ENCODE measurements at places on chromosomes 6 and 20.

- DNase-seq: no peak
Observed at GRCh38 chr6:13116155-13116554, 212.2 kb downstream of the TBC1D7 start.

DNA sequence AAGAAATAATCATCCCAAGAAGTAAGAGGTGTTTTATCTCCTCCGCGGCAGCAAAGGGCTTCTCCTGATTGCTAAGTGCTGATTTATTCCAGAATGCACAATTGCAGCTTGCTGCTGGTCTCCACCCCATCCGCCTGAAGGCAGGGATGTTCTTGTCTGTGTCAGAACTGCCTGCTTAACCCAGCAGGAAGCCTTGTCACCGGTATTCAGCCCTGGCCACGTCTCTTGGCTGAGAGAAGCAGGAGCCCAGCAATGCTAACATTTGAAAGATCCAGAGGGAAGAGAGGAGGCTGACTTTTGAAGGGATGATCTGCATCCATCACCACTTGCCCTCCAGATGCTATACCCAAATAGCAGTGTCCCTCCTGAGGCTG, 4.2 kb downstream of the SCML4 start:
- DNase-seq: no peak

DNA sequence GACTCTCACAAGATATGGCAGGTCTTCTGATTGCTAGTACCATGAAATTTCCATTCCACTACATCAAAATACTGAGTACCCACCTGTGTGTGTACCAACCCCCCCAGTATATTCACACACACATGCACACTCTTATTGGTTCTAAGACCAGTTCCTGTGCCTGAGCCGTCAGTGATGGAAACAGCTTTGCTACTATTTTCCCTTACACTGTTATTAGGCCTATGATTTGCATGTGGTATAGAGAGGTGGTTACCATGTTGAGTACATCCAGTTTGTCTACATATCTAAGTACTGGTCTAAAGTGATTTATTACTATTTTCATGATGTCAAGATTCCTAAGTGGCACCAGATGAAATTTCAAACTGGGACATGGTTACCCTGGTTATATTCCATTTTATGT, 459.9 kb downstream of the BCKDHB start:
- DNase-seq: no peak

- DNase-seq: no peak
Observed at GRCh38 chr6:112254921-112255320, 554 bp upstream of the LAMA4 start.

DNA sequence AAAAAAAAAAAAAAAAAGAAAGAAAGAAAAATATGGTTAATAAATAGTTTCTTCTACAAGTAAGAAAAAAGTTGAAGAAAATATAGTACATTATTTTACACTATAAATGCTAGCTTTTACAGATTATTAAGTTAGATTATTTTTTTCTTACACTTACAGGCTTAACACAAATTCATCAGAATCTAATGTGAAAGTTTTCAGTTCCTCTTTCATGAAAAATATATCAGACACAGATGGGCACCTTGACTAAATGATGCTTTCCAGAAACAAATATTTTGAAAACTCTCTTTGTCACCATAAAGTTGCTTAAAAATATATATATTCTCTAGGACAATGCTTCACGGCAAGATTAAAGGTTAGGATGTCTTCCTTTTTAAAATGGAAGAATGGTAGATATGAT, 321.8 kb upstream of the HSF2 start:
- no peak for DNase-seq

- peak; percentile 90 for DNase-seq
Observed at GRCh38 chr20:57212534-57213276, 53.7 kb downstream of the BMP7 start.

GRCh38 chr6:23027281-23027680, 457.9 kb downstream of the HDGFL1 start:
- DNase-seq: no peak

DNA sequence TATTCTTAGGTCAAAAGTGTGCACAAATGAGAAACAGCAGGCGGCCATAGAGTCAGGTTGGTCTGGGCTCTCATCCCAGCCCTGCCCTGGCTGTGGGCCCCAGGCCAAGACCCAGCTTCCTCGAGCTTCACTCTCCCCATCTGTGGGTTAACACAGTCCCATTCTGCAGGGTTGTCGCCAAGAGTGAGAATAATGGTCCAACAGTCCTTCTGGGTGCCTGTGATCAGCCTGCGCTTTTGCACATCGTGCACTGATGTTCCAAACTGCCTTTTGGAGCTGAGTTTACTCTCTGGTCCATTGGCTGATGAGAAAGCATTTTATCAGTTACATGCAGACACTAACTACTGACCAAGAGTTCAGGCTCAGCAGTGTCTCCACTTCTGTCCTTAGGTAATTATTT, 82.6 kb downstream of the INSM1 start:
- DNase-seq: no peak

DNA sequence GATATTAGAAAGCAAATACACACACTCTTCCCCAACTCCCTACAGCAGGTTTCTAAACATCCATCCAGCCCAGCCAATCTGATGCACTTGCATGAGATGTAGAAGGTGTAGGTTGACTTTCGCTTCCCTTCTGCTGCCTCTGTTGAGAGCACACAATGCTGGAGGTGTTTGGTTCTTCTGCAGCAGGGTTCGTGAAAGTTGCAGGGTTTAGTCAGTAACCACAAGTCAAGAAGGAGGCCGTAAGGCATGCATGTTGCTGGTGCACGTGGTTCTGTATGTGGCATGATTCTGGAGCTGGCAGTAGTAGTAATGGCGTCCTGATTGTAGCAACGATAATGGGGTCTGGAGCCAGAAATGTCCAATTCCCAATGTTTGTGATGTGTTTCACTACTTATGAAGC, 53.0 kb downstream of the DEK start:
- no peak for DNase-seq

DNA sequence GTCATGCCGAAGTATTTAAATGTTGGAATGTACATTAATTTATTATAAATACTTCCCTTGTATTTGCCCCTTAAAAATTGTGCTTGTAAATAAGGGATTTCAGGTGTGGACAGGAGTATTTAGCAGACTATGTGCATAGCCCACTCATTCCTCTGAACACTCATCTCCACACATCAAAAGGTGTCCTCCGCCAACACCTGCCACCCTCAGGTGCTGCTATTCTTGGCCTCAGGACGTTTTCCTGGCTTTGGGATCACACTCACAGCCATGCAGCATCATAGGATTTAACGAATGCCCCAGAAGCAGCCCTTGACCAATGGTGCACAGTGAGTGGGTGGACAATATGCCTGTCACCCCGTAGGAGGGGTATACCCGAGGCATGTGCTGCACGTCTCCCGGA, 230.9 kb downstream of the ZNF217 start:
- DNase-seq: no peak

DNA sequence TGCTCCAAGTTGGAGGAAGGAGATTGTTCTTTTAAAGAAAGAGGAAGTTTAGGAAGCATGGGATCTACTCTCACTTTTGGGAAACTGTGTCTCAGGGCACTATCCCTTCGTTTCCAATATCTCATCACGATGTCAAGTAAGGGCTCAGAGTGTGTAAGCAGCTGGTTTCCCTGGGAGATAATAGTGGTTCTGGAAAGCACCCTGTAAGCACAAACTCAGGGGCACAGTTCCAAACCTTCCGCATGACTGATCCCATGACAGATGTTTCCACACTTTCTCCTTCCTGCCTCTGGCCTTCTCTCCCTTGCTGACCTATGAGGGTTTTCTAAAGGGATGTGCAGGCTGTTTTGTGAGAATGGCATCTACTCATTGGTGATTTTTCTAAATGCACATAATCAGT, 33.9 kb downstream of the ADTRP start:
- no peak for DNase-seq

- DNase-seq: peak; percentile 71
Observed at GRCh38 chr6:30730601-30731435, 10.7 kb downstream of the TUBB start.

DNA sequence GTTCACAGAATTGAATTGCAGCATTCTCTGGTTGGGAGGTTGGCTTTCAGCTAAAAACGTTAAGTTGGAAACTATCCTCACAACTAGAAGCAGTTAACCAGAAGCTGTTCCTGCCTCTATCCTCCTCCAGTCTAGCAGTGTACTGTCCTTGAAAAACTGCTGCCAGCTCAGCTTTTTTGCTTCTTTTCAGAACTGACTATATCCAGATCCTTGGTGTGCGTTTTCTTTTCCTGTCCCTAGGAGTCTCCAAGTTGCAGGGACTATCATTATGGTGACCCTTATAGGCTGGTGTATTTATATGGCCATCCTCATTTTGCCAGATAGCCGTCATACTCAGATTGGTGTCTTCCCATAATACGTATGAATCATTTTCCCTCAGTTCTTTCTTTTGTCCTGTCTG, 5.5 kb downstream of the ITCH start:
- no peak for DNase-seq

- DNase-seq: no peak
Observed at GRCh38 chr20:62043131-62043914, 22.4 kb downstream of the TAF4 start.

GRCh38 chr6:3369985-3370360, 86.9 kb downstream of the SLC22A23 start:
- DNase-seq: no peak

DNA sequence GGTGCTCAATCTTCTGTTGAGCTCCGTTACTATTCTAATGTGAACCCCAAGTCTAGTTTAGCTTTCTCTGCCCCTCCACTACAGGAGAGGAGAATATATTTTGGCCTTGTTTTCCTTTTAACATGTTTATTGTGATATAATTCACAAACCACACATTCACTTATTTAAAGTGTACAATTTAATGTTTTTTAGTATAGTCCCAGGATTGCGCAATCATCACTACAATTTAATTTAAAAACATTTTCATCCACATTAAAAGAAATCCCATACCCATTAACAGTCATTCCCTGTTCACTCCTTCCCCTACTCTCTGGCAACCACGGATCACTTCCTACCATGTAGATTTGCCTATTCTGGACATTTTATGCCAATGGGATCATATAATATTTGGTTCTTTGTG, 64.5 kb upstream of the BMP6 start:
- no peak for DNase-seq

- no peak for DNase-seq
Observed at GRCh38 chr20:9615766-9616454, 101.5 kb downstream of the LAMP5 start.

GRCh38 chr6:73362358-73362757, at the start of gene KHDC3L:
Gene KHDC3L, plus strand, starts transcription at chr6:73362658. Its CDS starts 72 bp downstream, at chr6:73362730.
- no peak for DNase-seq

DNA sequence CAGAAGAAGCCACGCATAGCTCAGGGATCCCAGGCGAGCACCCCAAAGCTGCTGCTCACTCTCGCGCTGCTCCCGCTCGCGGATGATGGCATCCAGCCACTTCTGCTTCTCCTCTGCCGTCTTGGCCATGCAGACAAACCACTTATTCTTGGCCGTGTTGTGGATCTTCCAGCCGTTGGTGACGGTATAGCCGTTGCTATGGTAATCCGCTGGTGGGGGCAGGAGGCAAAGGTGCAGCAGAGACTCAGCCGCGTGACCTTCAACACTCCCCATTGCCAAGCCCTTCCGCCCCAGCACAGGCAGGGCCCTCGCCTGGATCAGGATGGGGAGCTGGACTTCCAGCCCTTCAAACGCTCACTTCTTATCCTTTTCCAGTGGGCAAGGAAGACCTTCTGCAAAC, 136.9 kb downstream of the PREX1 start:
- peak; percentile 70 for DNase-seq

- DNase-seq: no peak
Observed at GRCh38 chr6:74320715-74321114, 624.7 kb downstream of the CD109 start.

DNA sequence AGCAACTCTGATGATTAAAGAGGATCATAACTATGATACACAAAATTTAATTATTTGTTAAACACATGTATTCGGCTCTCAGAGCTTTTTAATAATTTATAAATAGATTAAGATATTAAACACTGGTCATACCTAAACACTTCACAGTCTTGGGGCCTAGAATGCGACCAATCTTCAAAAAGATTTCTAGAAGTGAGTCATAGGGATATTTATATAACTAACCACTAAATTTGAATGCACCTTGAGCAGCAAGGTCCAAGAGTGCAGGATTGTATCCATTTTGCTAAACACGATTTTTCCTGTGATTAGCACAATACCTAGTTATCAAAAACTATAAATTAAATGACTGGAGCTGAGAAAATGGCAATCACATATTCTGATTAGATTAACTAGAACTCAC, 709.3 kb downstream of the EPHA7 start:
- no peak for DNase-seq

DNA sequence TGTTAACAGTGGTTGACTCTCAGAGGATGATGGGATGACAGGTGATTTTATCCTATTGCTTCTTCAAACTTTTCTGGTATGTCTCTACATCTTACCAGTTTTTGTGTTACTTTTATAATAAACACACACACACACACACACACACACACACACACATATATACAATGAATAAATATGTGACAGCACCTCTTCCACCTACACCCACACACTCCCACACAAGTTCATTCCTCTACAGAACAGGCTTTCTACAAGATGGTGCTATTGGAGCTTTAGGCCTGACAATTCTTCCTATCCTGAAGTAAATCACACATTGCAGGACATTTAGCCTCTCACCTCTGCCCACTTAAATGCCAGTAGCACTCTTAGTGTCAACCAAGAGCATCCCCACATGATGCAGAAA, 46.7 kb upstream of the STK35 start:
- no peak for DNase-seq

DNA sequence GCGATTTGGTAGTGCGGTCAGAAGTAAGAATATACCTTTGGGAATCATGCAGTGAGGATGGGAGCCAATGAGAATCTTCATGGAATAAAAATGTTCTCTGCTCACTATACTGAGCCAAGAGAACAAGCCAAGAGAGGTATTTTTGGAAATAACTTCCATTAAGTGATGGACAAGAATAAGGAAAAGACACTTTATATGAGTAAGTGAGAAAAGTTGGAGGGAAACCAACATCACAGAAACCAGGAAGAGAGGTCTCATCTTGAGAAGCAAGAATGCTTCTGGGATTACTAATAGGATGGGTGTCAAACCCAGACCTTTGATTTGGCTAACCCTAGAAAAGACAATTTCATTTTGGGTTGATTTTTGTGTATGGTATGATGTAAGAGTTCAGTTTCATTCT, 181.2 kb upstream of the JAG1 start:
- no peak for DNase-seq

GRCh38 chr20:25539742-25540672, 45.3 kb downstream of the NINL start:
- DNase-seq: no peak

Data from right forelimb (tissue), 1 donor.